Kasumi-1 (cell line): ENCODE measurements at places on chromosomes 1 and 21.

GRCh38 chr1:229349463-229350385, 6.9 kb upstream of the CCSAP start:
- no peak for DNase-seq

DNA sequence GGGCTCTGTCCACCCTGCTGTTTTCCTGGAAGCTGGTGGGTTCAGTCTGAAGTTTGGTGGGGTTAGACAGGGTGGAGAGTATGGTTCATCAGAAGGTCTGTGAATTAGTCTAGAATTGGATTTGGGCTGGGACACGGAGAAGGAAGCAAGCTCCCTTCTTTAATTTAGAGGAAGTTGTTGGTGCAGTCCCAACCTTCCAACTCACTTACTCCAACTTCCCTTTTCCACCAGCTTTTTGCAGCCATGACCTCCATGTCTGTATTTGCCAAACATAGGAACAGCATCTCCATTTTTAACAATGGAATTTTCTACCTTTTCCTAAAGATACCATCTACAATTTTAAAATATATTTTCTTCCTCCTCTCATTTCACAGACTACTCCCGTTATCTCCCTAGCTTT, 28.5 kb upstream of the PRELP start:
- peak; percentile 24 for DNase-seq

DNA sequence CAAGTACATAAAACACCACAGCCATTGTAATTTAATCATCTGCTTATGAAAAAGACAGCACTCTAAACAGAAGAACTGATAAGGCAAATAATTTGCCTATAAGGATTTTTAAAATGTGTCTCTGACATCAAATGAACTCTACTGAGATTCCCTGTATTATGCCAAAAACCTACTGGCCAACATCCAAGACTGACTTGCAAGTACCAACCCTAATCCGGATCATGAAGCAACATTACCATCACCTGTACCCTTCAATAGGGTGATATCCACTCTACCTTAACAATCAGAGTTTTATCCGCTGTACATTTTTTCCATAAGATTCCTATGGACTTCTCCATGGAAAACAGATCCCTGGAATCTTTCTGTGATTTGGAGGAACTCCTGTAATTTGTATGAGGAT, 4.6 kb downstream of the RGS7 start:
- DNase-seq: no peak

DNA sequence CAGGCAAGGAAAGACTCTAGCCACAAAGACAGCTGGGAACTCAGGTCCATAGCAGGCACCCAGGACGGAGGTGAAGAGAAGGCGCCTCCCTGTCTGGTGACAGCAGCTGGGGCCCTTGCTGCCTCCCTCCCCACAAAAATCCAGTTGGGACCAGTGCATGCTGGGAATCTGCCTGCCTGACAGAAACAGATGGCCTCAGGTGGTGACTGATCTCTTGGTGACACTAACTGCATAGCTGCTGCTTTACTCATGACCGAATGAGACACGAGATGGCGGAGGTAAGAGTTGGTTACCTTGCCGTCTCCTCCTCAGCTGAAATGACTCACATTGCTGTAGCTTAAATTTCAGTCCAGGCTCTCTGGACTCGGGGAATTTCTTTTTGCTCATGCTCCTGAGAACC, 130.3 kb downstream of the FGGY start:
- no peak for DNase-seq

GRCh38 chr1:97137862-97138514, 416.4 kb downstream of the PTBP2 start:
- peak; percentile 85 for DNase-seq

DNA sequence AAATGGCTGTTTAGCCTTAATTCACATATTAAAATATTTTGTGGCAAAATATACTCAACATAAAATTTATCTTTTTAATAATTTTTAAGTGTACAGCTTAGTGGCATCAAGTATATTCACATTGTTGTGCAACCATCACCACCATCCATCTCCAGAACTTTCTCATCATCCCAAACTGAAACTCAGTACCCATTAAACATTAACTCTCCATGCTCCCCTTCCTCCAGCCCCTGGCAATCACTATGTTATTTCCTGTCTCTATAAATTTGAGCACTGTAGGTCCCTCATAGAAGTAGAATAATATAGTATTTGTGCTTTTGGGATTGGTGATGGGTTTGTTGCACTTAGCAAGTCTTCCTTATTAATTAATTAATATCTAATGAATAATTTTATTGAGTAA, 29.4 kb downstream of the CCN1 start:
- DNase-seq: no peak

GRCh38 chr1:89945852-89946476, 48.9 kb upstream of the ZNF326 start:
- no peak for DNase-seq

GRCh38 chr1:247829656-247830055, 5.7 kb upstream of the OR14A16 start:
- no peak for DNase-seq

- no peak for DNase-seq
These were observed at the start of gene SHCBP1L for GRCh38 chr1:182952677-182953444. Gene SHCBP1L, minus strand, starts transcription at chr1:182953166. Its CDS starts 33 bp downstream, at chr1:182953133.

DNA sequence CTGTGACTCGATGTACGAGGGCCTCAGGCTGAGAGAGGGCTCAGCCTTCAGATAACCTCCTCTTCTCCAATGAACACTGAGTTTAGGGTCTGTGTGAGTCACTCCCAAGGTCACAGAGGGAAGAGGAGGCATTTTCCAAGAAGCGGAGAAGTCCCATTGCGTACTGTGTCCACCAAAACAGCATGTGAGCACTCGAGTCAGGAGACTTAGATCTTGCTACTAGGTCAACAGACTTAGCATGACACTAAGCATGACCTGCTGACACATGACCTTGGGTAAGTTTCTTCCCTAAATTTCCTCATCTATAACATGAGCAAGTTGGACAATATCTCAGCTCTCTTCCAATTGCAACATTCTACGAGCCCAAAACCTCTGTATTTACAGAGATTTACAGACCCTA, 68.0 kb downstream of the PLPP3 start:
- no peak for DNase-seq

- DNase-seq: no peak
These were observed 1.5 kb downstream of the ZSCAN20 start for GRCh38 chr1:33473900-33474299.

DNA sequence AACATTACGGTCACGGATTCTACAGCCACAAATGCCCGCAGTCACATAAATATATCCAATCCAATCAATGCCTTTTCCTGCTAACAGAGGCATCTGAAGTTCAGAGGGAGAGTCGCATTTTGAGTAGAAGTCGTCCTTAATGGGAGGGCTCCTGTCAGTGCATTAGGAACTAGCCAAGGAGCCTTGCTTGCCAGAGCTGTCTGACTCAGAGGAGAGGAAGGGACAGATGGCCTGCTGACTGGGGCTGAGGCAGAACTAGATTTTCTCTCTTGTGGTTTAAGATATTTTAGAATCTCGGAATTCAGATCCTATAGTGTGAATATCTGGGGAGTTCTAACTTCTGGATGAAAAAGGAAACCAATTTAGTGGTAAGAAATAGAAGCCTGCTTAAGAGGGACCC, 10.6 kb downstream of the XKR8 start:
- peak; percentile 69 for DNase-seq

GRCh38 chr1:87715052-87715451, 386.4 kb downstream of the LMO4 start:
- no peak for DNase-seq

DNA sequence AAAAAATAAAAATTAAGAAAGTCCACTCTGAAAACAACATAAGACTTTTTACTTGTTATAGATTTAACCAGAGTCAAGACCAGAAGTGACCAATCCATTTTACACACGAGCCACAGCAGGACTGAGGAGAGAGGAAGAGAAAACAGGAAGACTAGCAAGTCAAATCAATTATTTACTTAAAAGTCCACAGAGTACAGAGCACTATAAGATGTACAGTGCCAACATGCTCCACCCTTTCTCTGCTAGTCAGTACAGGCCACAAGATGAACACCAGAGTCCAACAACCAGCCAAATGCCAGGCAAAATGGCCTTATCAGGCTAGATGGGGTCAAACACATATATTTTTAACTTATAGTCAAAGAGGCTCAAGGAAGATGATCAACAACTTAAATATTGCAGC, 19.5 kb downstream of the LUZP1 start:
- DNase-seq: no peak

DNA sequence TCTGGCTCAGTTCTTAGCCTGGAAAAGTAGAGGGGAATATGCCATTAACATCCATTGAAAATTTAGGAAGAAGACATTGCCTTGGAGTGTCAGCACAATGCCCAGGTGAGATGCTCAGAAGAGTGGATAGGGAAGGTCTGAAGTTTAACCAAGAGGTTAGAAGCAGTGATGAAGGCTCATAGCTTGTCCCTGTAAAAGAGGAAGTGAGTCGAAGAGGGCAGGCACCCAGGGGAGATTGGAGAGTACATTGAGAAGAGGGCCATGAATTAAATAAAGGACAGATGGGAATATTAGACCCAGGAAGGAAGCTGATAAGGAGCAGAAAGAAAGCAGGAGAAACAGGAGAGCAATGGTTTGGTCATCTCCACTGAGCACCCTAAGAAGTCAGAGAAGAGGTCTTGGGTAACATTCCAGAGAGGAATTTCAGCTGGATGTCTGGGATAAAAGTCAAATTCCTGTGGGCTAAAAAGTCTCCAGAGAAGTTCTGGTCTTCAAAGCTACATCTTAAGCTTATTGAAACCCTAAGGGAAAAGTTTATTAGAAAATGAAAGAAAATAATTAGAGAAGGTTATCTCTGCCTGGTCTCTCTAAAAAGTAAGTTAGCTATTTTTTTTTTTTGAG, 17.3 kb downstream of the C8B start:
- no peak for DNase-seq

GRCh38 chr1:20356850-20357459, 66.3 kb downstream of the VWA5B1 start:
- DNase-seq: no peak

GRCh38 chr1:15075817-15076216, 77.7 kb upstream of the TMEM51 start:
- DNase-seq: no peak

DNA sequence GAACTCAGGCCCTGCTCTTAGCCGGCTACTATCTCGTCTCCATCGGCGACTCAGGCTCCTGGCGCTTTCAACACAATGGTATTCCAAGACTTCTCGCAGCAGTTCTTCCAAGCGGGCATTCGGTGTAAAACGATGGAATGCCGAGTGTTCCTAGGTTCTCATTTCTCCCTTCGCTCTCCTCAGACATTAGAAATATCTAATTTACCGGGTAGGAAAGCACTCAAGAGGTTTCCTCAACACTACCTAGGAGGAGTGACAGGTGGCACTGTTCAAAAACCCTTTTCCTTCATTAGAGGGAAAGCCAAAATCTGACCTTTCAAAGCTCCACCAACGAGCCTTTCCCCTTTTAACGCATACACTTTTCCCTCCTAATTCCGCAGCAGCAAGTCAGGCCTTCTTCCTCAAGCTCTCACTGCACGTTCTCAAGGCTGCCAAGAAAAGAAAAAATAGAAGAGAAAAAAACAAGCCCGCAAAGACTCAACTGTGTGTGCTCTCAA, 601 bp downstream of the UBE2G2 start:
- peak; percentile 45 for DNase-seq

GRCh38 chr1:12342401-12343003, 112.7 kb downstream of the VPS13D start:
- DNase-seq: no peak

DNA sequence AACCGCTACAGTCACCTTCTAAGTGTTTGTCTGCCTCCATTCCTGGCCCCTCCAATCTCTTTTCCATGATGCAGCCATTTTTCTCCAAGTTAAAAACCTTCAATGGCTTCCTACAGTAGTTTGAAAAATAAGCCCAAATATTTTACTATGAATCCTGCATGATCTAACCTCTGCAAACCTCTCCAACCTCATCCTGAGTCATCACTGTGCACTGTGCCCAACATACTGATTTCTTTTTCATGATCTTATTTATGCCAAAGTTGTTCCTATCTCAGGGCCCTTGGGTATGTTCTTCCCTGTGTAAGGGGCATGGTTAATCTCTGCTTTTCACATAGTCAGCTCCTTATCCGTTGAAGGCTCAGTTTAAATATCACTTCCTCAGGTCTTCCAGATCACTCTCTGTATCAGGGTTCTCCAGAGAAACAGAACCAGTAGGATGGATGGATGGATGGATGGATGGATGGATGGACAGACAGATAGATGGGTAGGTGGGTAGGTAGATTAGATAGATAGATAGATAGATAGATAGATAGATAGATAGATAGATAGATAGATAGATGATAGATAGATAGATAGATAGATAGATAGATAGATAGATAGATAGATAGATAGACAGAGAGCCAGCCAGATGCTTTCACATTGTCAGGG, 18.1 kb upstream of the PTPN14 start:
- no peak for DNase-seq

DNA sequence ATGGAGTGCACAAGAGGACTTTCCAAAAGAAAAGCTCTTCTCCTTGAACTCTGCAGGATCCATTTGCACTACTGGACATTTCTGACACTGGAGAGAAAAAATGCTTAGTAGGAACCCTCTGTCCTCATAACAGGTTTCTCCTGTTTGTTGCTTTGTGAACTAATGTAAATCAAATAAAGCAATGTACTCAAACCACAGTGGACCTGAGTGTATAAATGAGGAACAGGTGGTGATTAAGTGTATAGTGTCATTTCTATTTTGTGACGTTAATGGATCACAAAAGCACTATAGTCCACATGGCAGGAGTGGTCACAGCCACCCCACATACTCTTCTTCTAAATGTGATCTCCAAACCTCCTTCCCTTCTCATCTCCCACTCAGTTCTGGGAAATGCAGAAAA, 268.4 kb upstream of the DUSP10 start:
- no peak for DNase-seq

DNA sequence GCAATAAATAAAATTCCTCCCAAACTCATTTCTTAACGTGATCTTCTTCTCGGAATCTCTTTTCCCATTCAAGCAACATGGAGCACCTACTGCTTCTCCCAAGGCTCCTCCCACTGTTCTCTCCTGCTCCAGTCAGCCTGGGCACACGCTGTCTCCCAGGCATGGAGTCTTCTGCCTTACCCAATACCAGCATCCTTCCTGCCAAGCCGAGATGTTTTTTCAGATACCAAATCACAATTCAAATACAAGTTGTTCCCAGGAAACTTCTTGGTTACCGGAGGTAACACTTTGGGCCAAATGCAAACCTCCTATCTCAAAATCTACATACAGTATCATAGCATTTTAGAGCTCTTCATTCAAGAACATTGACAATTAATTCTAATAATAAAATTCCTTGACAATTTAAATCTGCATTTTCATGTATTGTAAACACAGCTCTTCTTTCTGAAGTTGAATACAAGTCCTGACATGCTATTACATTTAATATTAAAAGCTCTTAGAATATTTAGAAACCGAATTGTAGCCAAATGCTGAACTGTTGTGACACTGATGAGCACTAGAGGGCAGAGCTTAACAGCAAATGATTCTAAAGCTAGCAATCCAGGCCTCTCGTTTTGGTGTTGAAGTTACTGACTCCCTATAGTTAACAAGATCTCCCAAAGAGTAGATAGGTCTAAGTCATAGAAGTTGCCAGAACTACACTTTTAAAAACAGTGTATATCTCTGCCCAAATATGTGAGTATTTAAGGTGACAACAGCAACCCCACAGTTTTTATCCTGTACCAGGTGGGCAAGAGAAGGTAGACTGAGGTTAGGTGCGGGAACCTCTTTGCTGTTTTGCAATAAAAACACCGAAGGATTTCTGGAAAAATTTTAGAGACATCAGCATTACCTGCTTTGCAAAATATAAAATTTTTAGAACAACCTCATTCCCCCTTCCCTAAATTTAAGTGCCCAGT, 52.3 kb downstream of the BCAR3 start:
- DNase-seq: peak; percentile 93

GRCh38 chr1:46302641-46303037, 777 bp downstream of the LRRC41 start:
- DNase-seq: no peak

- DNase-seq: peak; percentile 56
These were observed 83.4 kb downstream of the LYST start for GRCh38 chr1:235783148-235783776.
